Pons (tissue), 1 donor: ENCODE measurements at places on chromosomes 6 and 20.

DNA sequence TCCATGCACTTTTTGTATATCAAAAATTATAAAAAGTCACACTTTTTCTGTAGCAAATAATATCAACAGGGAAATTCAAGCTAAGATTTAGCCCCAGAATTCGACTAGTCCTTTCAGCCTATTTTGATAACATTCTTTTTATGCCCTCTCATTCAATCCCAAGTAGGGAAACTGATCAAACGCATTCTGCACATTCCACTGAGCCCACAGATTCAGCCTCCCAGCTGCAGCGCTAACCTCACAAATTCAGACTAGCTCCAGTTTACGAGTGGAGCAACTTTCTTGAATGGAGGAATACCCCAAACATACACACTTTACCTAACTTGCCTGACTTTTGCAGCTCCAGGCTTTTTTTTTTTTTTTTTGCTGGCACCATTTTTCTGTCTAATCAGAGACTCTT is 70.3 kb upstream of the HEY2 start:
- no peak for DNase-seq

DNA sequence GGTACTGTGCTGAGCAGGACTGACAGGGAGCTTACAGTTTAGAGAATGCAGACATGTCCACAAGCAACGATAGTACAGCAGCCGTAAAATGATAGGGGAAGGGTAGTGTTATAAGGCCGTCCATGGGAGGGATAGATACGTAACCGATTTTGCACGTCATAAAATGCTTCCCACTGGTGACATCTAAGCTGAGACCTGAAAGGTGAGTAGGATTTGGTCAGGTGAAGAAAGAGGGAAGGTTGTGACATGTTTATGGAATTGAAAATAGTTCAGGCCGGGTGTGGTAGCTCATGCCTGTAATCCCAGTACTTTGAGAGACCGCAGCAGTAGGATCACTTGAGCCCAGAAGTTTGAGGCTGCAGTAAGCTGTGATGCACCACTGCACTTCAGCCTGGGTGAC is 25.6 kb downstream of the SNX9 start:
- no peak for DNase-seq

DNA sequence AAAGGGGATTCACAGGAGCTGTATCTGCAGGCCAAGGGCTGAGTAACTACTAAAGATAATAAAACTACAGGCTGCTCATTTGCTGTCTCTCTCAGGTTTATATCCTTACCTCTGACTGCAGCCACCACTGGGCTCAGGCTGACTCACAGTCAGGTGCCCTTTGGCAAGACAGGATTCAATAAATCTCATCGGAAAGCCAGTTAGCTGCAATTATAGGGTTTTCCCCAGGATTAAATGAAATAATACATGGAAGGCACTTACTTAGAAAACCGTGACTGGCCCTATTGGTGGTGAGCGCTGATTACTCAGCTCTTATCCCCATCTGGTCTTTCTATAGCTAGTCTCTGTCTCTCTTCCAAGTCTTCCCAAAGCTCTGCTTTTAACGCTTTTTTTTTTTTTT is 26.4 kb downstream of the RMND1 start:
- no peak for DNase-seq

DNA sequence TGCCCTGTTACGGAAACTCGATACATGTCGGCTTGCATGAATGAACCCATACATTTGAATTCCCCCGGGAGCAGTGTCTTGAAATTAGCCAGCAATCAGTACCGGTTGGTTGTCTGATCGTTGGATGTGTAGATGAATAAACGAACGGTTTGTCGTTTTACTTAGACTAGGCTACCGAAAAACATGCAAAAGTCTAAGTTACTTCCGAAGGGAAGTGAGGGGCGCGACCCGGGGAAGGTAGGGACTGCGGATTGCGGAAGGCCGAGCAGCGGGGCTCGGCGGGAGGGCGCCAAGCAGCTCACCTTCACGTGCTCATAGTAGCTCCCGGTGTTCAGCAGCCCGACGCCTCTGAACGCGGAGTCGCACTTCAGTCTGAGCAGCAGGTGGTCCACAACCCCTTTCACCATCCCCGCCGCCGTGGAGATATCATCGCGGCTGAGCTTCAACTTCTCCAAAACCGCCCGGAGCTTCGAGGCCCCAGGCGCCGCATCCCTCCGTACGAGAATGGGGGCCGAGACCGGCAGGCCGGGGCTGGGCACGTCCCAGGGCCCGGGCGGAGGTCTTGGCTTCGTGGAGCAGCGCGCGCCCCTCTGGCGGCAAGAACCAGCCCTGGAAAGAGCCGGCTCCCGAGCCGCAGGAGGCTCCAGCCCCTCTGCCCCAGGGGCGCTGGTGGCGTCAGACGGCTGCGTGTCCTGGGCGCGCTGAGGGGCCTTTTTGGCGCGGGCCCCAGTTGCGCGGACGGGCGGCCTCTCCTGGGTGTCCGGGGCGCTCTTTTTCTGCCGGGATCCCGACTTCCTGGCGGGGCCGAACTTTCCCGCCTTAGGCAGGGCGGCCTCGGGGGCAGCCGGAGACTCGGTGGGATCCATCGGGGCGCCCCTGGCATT is 632 bp downstream of the CGAS start:
- peak; percentile 29 for DNase-seq
